Activated naive CD4-positive, alpha-beta T cell treated with anti-CD3 and anti-CD28 coated beads, Interleukin-2, amount 50 U/mL, for 16 hours (primary cell): ENCODE measurements at places on chromosomes 6 and 20.

- DNase-seq = no peak
These were observed 182.5 kb downstream of the MAFB start for GRCh38 chr20:40506537-40506939.

DNA sequence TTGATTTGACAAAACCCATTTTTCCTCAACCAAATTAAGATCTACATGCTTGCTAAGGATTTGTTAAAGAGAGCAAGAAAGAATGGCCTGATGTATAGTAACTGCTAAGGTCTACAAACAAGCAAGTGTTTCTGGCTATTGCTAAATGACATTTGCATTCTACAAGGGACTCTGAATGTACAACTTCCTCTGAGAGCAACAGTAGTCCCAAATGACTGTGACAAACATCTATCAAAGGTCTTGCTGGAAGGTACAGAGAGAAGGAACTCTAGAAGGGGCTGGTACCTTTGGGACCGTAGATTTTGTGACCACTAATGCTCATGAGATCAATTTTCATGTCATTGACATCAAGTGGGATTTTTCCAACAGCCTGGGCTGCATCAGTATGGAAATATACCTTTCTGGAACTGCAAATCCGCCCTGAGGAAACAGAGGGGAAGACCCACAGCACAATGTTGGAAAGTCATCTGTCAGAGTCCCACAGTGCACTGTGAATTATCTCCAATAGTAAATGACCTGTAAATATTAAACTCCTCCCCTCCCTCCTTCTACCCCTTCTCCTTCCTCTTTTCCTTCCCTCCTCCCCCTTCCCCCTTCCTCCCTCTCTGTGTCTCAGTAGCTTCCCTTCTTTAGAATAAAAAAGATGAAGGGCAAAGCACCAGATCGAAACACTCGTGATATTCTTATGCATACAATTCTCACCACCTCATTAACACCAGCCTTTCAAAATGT, 15.9 kb upstream of the CPNE1 start:
- DNase-seq = no peak

GRCh38 chr20:24494460-24494920, 25.1 kb downstream of the SYNDIG1 start:
- no peak for DNase-seq

GRCh38 chr6:38427492-38428210, 212.1 kb downstream of the BTBD9 start:
- no peak for DNase-seq

- no peak for DNase-seq
These were observed 4.9 kb downstream of the TNFAIP3 start for GRCh38 chr6:137871831-137872454.

- DNase-seq = no peak
These were observed 26.4 kb upstream of the SIRPA start for GRCh38 chr20:1868856-1869255.

GRCh38 chr6:156589281-156589680, 187.9 kb upstream of the ARID1B start:
- no peak for DNase-seq

DNA sequence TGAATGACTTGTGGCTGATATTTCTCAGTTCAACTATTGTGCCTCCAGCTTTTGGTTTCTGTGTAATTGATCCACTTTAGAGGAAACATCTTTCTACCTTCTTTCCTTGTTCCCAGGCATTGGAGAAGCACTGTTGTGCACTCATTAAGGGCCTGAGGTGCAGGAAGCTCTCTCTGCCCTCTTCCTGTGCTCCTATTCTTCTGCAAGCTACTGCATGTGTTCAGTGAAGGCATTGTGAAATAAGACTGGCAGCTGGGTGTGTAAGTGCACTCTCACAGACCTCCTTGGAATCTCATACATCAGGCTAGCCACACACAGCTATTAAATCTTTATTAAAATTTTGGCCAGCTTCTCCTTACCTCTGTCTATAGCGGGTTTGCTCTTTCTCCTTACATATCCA, 177.8 kb downstream of the OGFRL1 start:
- DNase-seq = no peak

DNA sequence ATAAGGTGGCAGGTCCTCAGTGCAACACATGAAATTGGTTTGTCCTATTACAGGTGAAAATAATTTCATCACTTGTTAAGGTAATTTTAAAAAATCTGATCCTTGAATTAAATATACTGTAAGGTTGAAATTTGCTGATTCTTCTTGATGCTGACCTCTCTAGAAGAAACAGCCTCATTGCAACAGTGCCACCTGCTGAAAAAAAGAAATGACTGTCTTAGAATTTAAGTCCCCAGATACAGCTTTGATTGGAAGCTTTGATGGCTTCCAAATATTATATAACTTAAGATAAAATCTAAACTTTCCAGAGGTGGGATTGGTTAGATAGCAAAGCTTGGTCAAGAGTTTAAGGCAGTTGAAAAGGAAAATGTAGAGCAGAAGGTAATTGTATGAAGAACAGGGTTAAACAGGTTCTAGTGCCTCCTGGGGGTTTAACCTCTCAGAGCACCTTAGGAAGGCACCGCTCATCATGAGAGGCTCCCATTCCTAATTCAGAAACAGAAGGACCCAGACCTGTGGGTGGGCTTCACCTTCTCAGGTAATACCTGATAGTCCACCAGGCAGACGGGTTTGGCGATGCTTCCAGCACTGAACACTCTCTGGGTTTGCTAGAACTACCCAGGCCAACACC, 401.0 kb downstream of the PAX1 start:
- DNase-seq = no peak
